HFFc6 (cell line): ENCODE measurements at places on chromosomes 3 and 15. TPM values are rescaled to one million over a fixed set of nuclear protein-coding genes. Genes with fewer than 3 reads are reported as not detected.

The CLDN1 gene
- 0.60 to 0.77 TPM (median 0.62 TPM) in 3 replicates for total RNA-seq

DNA sequence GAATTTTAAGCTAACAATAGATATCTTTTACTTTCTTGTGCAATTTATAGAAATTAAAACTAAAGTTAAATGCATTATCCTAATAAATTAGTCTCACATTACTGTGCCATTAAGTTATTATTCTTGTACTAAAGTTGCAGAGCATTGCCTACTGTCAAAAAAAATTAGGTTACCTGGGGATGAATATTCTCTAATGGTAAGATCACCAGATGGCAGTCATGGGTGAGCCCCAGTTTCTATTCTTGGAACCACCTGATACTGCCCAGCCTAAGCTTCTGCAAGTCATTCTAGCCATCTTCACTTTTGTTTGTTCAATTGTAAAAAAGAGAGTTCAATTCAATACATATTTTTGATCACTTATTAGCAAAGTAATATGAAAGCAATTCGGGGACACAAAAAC is 213.2 kb downstream of the CADM2 start:
- no peaks in the 10 kb centered on the region for H3K27me3 ChIP-seq
- no peak overlapping the region for H3K27ac ChIP-seq
- no peak overlapping the region for H3K4me3 ChIP-seq
- no peaks in the 10 kb centered on the region for H3K36me3 ChIP-seq
- no peak for DNase-seq
- no peaks in the 10 kb centered on the region for H3K4me1 ChIP-seq

The KNG1 gene
- not detected in 3 replicates for total RNA-seq

DNA sequence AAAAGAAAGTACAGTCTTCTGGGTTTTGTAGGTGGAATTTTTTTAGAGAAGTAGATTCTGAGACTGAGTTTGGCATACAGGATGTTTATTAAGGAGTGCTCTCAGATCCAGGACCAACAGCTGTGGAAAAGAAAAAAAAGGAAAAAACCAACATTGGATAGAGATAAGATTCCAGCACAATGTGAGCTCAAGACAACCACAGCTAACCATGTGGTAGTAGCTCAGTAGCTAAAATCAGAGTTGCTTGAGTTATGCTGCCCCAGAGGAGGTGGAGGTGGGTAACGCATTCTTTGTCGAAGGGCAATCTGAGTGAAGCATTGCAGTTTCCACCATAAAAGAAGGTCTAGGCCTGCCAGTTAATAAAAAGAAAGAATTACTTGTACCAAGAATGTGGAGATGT is 904.3 kb downstream of the NSUN3 start:
- no peak overlapping the region for H3K27ac ChIP-seq
- H3K4me3 ChIP-seq: no peak overlapping the region
- no peaks in the 10 kb centered on the region; the same call in 1 of the 2 replicates for H3K36me3 ChIP-seq
- H3K4me1 ChIP-seq: no peaks in the 10 kb centered on the region

The DNAH1 gene
- 1.7 to 2.1 TPM (median 1.7 TPM) in 3 replicates for total RNA-seq

- no peak for DNase-seq
- no peaks in the 10 kb centered on the region for H3K36me3 ChIP-seq
- H3K4me1 ChIP-seq: no peaks in the 10 kb centered on the region
- peaks cover 17% of the 10 kb centered on the region for H3K27me3 ChIP-seq
- H3K4me3 ChIP-seq: no peak overlapping the region
- H3K27ac ChIP-seq: no peak overlapping the region
Observed at GRCh38 chr3:195820186-195820585, 8.5 kb upstream of the MUC4 start.

GRCh38 chr3:119279101-119279554 is 15.1 kb upstream of the ARHGAP31 start:
- H3K4me3 ChIP-seq: no peak overlapping the region
- H3K27ac ChIP-seq: no peak overlapping the region
- H3K27me3 ChIP-seq: peaks cover 2% of the 10 kb centered on the region
- peaks cover 9% of the 10 kb centered on the region for H3K36me3 ChIP-seq
- H3K4me1 ChIP-seq: peaks cover 12% of the 10 kb centered on the region
- DNase-seq: no peak

The CCDC39 gene
- total RNA-seq: not detected in 3 replicates

DNA sequence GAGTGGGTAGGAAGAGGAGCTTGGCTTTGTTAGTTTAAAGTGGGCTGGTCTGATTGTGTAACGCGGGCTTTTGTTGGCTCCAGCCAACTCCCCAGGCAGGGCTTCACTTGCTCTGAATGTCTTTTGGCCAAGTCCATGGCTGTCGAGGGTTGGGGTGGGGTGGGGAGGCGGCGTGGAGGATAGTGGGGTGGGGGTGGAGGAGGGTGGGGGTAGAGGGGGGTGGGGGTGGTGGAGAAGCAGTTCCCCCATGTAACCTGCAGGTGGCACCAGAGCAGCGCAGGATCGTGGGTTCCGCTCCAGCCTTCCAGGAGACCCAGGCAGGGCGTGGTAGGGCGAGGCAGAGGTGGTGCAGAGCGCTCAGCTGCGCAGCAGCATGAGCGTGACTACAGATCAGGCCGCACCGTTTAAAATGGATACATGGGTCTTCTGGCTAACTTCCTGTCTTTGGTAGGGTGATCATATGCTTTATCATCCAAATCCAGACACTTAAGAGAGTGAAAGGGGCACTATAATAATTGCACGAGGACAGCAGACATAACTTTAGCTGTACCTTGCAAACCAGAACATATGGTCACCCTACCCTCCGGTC is 28.3 kb downstream of the GOLGA6A start:
- no peak overlapping the region for H3K27ac ChIP-seq
- H3K4me1 ChIP-seq: peaks cover 45% of the 10 kb centered on the region
- H3K36me3 ChIP-seq: no peaks in the 10 kb centered on the region
- no peaks in the 10 kb centered on the region; the same call in none of the 2 replicates for H3K27me3 ChIP-seq

DNA sequence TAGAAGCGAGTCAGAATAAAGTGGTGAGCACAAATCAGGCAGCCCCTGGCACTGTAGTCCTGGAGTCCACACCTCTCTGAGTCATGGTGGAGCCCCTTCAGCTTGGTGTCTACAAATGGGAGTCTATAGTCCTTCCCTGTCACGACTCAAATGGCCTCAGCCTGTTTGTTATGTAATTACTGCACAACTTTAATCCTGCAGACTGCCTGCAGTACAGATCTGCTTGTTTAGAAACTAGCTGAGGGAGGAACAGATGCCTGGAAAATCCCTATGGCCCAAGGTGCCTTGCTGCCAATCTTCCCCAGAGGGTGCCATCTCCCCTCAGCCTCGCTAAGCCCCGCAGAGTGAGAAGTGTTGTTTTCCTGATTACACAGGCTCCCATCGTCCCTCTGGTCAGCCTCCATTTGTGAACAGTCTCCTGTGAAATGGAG is 3.9 kb upstream of the CXCR6 start:
- DNase-seq: no peak
- no peak overlapping the region for H3K4me3 ChIP-seq
- no peak overlapping the region for H3K27ac ChIP-seq
- no peaks in the 10 kb centered on the region for H3K27me3 ChIP-seq
- H3K4me1 ChIP-seq: peaks cover 21% of the 10 kb centered on the region

The HTR3E gene
- total RNA-seq: not detected in 3 replicates

The CIDEC gene
- not detected in 3 replicates for total RNA-seq

The LEKR1 gene
- 0.52 and 0.91 TPM in 2 replicates for total RNA-seq

- DNase-seq: no peak
- no peak overlapping the region for H3K4me3 ChIP-seq
- peaks cover 31% of the 10 kb centered on the region for H3K4me1 ChIP-seq
- no peaks in the 10 kb centered on the region; the same call in 1 of the 2 replicates for H3K27me3 ChIP-seq
Observed at GRCh38 chr3:127604035-127604434, 5.8 kb downstream of the MCM2 start.

GRCh38 chr3:96069065-96069464 is 745.3 kb upstream of the EPHA6 start:
- no peak overlapping the region for H3K4me3 ChIP-seq
- no peak overlapping the region for H3K27ac ChIP-seq
- H3K27me3 ChIP-seq: no peaks in the 10 kb centered on the region; the same call in 1 of the 2 replicates
- no peak for DNase-seq
- H3K36me3 ChIP-seq: no peaks in the 10 kb centered on the region

DNA sequence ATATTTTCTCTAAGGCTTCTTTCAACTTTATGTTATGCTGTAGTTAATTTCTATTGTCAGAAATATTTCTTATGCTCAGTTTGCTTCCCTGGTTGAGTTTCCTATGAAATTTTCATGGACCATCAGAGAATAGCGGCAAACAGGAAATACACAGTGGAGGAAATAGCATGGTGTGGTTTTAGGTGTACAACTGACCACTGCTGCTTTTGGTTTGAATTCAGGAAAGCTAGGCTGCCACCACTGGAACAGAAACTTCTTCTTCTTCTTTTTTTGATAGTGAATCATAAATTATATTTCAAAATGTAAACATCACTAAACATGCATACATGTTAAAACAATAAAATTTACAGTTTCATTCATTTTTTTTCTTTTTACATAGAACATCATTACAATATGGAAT is 316.6 kb upstream of the TGFBR2 start:
- no peak overlapping the region for H3K4me3 ChIP-seq
- peaks cover under 1% of the 10 kb centered on the region for H3K36me3 ChIP-seq
- H3K4me1 ChIP-seq: peaks cover 87% of the 10 kb centered on the region
- DNase-seq: no peak
- H3K27me3 ChIP-seq: no peaks in the 10 kb centered on the region

DNA sequence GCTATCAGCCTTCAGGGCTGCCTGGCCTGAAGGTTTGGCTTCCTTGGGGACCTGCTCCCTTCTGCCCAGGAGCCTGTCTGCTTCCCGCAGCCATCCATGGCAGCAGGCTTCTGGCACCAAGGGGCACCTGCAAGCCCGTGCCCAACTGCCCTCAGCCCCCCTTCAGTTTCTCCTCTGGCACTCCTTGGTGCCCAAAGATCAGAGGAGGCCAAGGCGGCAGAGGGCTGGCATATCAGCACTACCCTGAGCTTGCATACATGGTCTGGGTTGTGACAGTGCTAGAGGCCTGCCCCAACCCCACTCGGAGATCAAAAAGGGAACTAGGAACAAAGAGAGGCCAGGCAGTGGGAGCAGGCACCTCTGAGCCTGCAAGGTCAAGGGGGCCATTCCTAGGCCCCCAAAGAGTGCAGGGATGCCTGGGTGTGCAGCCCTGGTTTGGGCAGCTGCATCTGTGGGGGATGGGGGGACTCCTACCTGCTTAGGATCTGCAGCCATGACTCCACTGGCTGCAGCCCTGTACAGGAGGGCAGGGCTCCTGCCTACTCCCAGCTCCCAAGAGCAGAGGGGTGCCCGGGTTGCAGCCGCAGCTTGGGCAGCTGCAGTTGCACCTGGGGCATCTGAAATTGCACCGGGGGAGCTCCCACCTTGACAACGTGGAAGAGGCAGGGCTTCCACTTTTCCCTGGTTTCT is 76.2 kb upstream of the TP63 start:
- no peaks in the 10 kb centered on the region for H3K27me3 ChIP-seq
- no peak overlapping the region for H3K27ac ChIP-seq
- H3K4me3 ChIP-seq: no peak overlapping the region
- H3K4me1 ChIP-seq: no peaks in the 10 kb centered on the region
- no peaks in the 10 kb centered on the region for H3K36me3 ChIP-seq
- no peak for DNase-seq

The SYNM gene
- 4.6 to 7.3 TPM (median 4.9 TPM) in 3 replicates for total RNA-seq

DNA sequence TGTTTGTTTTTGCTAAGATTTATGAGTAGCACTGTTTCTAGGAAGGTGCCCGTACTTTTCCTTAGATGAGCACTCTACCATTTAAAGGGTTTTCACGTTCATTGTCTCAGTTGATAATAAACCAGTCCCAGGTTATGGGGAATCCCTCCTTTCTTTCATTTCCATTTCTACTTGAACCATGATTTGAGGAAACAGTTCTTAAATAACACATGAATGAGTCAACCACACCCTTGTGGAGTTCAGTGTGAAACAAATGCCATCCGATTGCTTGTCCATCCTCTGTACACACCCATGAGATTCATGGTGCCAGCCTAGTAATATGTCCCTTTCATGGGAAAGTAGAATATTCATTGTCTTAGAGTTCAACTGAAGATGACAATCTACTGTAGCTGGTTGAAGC is 23.1 kb downstream of the CMTM8 start:
- H3K4me3 ChIP-seq: no peak overlapping the region
- H3K27ac ChIP-seq: no peak overlapping the region
- no peak for DNase-seq
- peaks cover 23% of the 10 kb centered on the region for H3K27me3 ChIP-seq
- no peaks in the 10 kb centered on the region for H3K4me1 ChIP-seq
- H3K36me3 ChIP-seq: no peaks in the 10 kb centered on the region

- H3K27ac ChIP-seq: no peak overlapping the region
- H3K4me1 ChIP-seq: peaks cover 11% of the 10 kb centered on the region; the same call in 1 of the 2 replicates
- DNase-seq: no peak
- H3K4me3 ChIP-seq: no peak overlapping the region
- no peaks in the 10 kb centered on the region for H3K36me3 ChIP-seq
- H3K27me3 ChIP-seq: peaks cover 30% of the 10 kb centered on the region
Observed at GRCh38 chr3:42503251-42503924, 945 bp downstream of the VIPR1 start.

GRCh38 chr3:194671511-194671899 is 486 bp downstream of the LSG1 start:
- peak; percentile 59 for DNase-seq
- H3K36me3 ChIP-seq: peaks cover 10% of the 10 kb centered on the region
- H3K4me3 ChIP-seq: peak overlapping the region; percentile 99
- no peaks in the 10 kb centered on the region for H3K27me3 ChIP-seq
- H3K27ac ChIP-seq: peak overlapping the region; percentile 99

The CACNA2D3 gene
- total RNA-seq: 0.14 to 0.35 TPM (median 0.15 TPM) in 3 replicates

The P2RY14 gene
- not detected in 3 replicates for total RNA-seq

The INKA1 gene
- total RNA-seq: 3.2 to 4.4 TPM (median 3.2 TPM) in 3 replicates

- H3K27me3 ChIP-seq: peaks cover 3% of the 10 kb centered on the region
- no peak overlapping the region for H3K4me3 ChIP-seq
- DNase-seq: no peak
- peaks cover 12% of the 10 kb centered on the region for H3K4me1 ChIP-seq
- no peak overlapping the region for H3K27ac ChIP-seq
Observed at GRCh38 chr15:101113114-101114005, 138.5 kb downstream of the CHSY1 start.

GRCh38 chr3:99542767-99543518 is 95.5 kb upstream of the COL8A1 start:
- peaks cover 40% of the 10 kb centered on the region for H3K4me1 ChIP-seq
- H3K36me3 ChIP-seq: peaks cover 6% of the 10 kb centered on the region; the same call in 1 of the 2 replicates
- H3K27ac ChIP-seq: no peak overlapping the region
- H3K4me3 ChIP-seq: no peak overlapping the region
- DNase-seq: no peak

GRCh38 chr3:34777386-34777785 is 861.9 kb upstream of the ARPP21 start:
- H3K4me3 ChIP-seq: no peak overlapping the region
- H3K27me3 ChIP-seq: no peaks in the 10 kb centered on the region
- no peaks in the 10 kb centered on the region for H3K4me1 ChIP-seq
- no peak for DNase-seq
- no peaks in the 10 kb centered on the region; the same call in 1 of the 2 replicates for H3K36me3 ChIP-seq

DNA sequence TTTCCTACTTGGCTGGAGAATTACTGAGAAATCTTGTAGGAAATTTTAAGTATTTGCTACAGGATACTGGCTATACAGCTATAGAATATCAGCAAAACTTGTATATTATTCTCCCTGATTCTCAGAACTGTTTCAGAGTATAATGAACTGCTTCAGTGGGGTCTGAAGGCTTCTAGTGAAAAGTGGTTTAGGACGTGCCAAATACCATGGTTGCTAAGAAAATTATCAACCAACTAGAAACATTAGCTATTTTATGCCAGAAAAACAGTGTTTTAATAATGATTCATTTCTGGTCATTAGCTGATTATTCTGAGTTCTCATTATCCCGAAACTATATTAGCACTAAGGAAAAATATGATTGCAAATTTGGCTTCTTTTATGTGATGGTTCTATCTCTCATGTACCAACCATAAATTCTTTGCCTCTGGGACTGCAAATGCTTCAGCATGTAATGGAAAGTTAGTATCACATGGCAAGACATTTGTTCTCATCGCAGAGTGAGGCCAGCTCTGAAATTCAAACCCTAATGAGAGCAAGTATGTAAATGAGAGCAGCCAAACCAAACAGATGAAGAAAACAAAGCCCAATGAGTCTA is 11.0 kb upstream of the TSC22D2 start:
- H3K4me3 ChIP-seq: no peak overlapping the region
- H3K4me1 ChIP-seq: peaks cover 40% of the 10 kb centered on the region
- peaks cover 1% of the 10 kb centered on the region; the same call in 1 of the 2 replicates for H3K27me3 ChIP-seq
- no peak overlapping the region for H3K27ac ChIP-seq
- H3K36me3 ChIP-seq: 0 out of 2 replicates have a peak, but pooled peaks cover 5% of the 10 kb centered on the region
- DNase-seq: no peak
